ENCODE measurements at places on chromosomes 2 and 18.
A peak's percentile ranks its signal among the peaks of the same experiment; 100 is the strongest.

DNA sequence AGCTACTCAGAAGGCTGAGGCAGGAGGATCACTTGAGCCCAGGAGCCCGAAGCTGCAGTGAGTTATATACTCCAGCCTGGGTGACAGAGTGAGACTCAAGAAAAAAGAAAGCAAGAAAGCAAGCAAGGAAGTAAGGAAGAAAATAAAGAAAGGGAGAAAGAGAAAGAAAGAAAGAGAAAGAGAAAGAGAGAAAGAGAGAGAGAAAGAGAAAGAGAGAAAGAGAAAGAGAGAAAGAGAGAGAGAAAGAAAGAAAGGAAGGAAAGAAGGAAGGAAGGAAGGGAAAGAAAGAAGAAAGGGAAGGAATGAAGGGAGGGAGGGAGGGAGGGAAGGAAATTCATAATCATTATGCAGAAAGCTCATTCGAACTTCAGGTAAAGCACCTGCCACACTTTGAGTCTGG lies 33.9 kb downstream of the KIF3C start:
- DNase-seq: no peak

DNA sequence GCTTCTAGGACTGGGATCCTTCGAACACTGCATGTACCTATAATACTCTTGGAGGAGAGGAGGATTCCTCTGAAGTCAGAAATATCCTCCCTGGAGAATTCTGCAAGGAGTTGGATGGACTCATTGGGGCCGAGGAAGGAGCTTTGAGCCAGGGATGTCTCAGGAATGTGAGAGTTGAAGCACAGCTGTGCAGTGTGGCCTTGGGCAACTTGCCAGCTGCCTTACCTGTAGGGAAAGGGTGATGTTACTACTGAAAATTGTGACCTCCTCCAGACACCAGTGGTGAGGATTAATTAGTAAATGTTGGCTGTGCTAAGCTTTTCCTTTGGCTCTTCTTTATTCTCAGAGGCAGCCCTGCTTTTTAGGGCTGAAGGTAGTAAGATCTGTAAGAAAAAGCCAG lies 41.4 kb downstream of the FMNL2 start:
- peak; percentile 23 for DNase-seq

DNA sequence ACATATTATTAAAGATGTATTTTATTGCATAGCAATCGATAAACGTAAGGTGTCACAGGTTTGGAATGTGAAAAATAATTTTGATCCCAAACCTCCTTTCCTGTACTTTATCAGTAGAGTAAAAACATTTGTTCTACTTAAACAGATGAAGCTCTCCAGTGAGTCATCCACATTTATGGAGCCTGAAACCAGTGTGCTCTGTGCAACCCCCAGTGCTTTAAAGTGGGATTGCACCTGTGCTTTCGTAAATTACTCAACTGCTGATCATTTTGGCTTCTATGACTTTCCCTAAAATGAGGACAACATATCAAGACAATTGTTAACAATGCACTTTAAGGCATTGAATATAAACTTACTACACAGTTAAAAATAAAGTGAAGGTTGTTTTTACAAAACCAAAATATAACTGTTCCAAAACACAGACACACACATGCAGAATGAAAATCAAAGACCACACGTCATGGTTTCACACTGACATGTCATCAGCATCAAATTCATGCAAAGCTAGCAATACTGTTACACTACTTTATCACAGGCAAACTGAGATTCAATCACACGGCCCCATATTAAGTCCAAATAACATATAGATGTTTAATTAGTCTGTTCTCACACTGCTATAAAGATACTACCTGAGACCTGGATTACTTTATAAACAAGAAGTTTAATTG lies 9.7 kb downstream of the TMEM18 start:
- DNase-seq: no peak

GRCh38 chr2:196500686-196501431 lies 138.7 kb upstream of the CCDC150 start:
- peak; percentile 23 for DNase-seq

GRCh38 chr2:128304715-128305554 lies 13.7 kb downstream of the HS6ST1 start:
- peak; percentile 78 for DNase-seq

DNA sequence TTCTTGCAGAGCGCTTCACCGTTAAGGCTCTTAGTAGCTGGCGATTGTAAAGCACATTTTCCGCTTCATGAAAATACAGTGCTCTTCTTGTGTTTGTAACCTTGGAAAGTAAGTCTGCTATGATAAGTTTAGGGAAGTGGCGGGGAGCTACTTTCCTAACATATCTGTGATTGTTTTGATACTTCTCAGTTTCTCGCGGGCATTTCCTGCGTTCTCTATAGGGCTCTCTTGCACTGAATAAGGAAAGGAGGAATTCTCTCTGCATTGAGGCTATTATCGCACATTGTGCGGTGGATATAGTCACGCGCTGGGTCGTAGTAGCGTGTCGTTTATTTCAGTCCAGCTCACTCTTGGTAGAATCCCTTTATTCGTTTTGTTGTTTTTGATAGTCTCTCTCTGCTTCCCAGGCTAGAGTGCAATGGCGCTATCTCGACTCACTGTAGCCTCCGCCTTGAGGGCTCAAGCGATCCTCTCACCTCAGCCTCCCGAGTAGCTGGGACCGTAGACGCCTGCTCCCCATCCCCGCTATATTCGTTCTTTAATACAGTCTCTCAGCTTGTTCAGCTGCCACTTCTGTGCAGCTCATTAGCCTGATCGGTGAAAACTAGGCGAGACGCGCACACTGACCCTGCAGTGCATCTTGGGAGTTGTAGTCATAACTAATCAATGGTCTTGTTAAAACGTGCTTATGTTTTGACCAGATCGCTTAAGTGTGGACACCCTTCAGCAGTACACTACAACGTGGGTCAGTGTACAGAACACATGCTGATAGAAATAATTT lies 1.0 kb upstream of the PPP4R3B start:
- DNase-seq: peak; percentile 54

GRCh38 chr18:27763341-27763740 lies 413.6 kb downstream of the CDH2 start:
- DNase-seq: no peak

DNA sequence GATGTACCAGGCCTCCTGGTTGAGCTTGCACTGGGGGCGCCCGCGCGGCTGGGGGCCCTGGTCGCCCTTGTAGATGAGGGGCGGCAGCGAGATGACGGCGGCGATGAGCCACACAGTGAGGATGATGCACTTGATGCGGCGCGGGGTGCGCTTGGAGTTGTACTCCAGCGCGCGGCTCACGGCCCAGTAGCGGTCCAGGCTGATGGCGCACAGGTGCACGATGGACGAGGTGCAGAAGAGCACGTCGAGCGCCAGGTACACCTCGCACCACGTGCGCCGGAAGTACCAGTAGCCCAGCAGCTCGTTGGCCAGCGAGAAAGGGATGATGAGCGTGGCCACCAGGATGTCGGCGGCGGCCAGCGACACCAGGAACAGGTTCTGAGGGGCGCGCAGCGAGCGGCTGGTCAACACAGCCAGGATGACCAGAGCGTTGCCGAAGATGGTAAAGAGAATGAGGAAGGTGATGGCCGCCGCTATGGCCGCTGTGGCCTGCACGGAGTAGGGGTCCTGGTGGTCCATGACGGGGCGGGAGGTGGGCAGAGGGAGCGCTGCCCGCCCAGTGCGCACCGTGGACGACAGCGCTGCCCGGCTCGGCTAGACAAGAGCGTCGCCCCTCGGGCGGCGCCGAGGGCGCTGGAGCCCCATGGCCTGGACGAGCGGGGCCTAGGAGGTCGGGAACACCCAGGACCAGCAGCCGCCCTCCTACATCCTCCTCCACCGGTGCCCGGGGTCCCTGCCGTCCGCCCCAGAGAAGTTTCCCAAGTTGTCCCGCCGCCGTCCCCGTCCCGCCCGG lies 544 bp downstream of the ADRA2B start:
- no peak for DNase-seq

DNA sequence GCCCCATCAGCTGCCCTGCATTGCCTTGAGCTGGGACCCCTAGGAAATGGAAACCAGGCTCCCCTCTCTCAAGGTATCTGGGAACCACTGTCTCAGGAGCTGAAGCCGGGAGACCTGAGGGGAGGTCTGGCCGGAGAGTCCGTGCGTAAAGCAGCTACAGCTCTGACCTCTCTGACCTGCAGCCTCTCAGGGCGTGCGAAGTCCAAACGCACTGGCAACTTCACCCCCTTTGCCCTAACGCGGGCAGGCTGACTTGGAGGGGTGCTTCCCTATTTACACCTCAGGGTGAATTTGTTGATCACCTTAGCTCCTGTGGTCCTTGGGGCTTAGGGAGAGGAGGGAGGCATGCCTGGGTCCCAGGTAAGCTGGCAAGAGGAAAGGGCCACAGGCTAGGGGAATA lies 17.5 kb downstream of the SIGLEC15 start:
- DNase-seq: no peak

- no peak for DNase-seq
Measured at GRCh38 chr2:127423478-127423843, 5.2 kb downstream of the PROC start.

DNA sequence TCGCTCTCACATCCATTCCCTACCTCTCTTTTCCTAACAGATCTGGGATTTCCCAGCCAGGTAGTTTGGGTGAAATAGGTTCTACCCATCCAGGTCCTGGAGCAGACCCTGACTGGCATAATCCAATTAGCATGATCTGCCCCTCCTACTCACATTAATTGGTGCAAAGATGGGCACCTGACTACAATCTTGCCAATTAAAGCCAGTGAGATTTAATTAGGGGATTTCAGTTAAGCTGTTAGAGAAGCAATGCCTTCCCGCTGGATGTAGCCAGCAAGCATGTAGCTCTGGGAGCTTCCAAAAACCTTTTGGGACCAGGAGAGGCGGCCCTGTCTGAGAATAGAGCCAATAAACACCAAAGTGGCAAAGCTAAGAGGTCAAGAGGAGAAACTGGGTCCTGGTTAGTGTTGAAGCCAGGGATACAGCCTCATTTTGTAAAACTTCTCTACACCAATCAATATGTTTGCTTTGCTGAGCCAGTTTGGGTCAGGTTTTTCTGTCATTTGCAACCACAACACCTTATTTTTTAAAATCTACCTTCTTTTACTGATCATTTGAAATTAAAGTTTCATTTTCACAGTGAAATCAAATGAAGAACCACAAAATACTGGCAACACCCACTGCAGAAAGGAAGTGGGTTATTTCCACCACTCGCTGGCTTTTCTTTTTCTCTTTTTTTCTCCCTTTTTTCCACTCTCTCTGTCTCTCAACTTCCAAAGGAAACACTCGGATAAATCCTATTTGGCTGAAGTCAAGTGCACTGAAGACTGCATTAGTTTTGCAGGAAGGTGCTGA lies 3.2 kb upstream of the TTC39C start:
- no peak for DNase-seq

GRCh38 chr2:225328192-225328591 lies 71.3 kb upstream of the NYAP2 start:
- no peak for DNase-seq

DNA sequence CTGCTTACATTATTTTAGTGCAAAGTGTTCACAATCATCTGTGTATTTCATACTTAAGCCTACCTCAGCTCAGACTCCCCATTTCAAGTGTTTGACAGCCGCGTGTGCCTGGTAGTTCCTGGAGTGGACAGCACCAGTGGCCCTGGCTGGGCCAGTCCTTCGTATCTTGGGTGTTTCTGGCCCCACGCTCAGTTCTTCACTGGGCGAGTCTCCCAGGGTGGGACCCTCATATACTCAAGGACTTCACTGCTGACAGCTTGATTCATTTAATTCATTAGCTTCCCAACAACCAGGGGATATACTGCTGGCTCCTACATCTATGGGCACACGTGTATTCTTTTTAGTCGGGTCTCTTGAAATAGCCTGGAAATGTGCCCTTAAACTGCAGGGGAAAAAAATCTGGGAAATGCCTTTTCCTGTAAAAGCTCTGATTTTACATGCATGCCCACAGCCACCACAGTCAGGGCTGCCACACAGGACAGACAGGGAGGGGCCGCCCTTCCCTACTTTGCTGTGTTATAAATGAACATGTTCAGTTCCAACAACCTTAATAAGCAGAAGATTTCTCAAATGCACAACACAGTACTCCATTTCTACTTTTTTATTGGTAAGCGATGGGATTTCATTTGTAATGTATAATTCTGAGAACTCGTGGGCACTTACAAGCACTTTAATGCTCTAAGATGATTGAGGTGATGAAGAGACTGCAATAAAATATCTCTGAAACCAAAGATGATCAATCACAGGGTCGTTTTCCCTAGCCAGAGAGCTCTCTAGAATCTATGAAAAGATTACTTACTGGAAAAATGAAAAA lies 205.5 kb upstream of the REV1 start:
- DNase-seq: no peak

DNA sequence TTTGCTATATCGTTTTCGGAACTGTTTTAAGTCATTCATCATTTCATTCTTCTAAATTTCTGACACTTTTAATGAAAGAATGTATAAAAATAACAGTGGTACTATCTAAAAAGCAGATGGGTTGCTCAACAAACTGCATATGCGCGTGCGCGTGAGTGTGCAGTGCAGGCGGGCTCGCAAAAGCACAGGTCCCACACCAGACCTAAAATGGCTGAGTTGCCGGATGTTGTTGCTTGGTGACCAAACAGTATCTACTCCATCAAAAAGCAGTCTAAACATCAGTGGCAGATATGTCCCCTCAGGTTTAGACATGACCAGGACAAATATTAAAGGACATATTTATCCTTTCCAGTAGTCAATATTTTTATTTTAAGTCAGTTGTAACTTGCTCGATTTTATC lies 5.1 kb downstream of the NOL4 start:
- no peak for DNase-seq

DNA sequence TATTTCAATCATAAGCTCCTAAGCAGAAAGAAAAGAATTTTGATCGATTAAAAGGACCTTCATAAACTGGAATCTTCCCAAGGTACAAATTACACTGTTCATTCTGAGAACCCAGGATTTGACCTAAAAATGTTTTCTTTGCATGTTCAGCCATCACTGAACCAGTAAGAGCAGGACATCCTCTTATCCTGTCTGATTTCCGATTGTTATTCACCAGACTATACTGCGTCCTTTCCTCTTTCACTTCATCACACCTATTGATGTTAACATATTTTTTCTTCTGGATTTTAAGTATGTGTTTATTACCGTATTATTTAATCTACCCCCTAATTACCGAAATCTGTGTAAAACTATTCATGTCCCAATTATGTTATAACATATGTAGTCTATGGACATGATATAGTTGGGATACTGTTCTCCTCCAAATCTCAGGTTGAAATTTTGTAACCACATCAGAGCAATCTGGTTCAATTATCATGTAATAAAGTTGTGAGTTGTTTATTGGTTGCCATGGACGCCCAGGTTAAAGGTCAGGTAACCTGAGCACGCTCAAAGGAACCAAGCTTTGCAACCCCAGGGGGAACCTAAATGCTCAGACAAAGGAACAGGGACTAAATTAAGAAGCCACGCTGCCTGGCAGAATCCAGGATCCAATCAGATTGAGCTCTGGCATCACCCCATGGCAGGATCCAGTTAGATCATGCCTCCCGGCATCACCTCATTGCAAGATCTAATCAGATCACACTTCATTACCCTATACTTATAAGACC lies 11.6 kb upstream of the TBC1D8 start:
- DNase-seq: peak; percentile 67

DNA sequence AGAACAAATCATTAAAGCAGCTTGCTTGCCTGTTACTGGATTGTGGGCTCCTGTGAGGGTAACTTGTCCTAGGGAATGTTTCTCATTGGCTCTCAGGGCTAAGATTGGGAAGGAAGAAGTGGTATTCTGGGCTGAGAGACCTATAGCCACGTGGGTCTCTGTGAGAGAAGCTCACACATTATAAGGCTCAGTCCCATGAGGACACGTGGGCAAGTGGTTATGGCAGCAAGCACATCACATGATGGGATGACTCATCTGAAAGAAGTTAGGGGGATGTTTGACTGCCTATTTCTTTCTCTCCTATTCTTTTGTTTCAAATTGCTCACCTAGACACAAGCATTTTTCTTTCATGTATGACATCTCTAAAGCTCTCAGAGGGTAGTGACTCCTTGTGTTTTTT lies 418.0 kb upstream of the ST6GAL2 start:
- no peak for DNase-seq

GRCh38 chr2:205822579-205822978 lies 140.3 kb downstream of the NRP2 start:
- DNase-seq: no peak
